Activated CD4-positive, alpha-beta memory T cell treated with anti-CD3 and anti-CD28 coated beads for 36 hours (primary cell): ENCODE measurements at places on chromosomes 3 and 15.

DNA sequence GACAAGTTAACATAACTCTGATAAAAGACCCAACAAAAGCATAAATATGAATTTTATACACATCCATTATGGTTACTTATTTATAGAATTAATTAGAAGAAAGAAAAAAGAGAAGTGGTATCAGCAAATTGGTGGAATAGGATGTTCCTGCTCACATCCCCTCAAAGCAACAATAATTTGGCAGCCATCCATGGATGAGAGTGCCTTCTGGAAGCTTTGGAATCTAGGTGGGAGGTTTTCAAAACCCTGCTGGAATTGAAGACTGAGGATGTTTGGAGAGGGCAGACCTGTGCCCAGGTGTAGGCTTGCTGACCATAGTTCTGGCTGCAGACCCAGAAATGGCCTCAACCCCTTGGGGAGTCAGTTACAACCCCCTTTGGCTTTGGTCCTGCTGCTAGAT, 91.2 kb downstream of the EDEM1 start:
- no peak for DNase-seq

- no peak for DNase-seq
These were observed 129.0 kb downstream of the MYLK start for GRCh38 chr3:123755085-123755484.

- no peak for DNase-seq
These were observed 221.9 kb downstream of the LRRN1 start for GRCh38 chr3:4021162-4021561.

- DNase-seq, result no peak
These were observed 28.9 kb upstream of the KLHL6 start for GRCh38 chr3:183584246-183584913.

DNA sequence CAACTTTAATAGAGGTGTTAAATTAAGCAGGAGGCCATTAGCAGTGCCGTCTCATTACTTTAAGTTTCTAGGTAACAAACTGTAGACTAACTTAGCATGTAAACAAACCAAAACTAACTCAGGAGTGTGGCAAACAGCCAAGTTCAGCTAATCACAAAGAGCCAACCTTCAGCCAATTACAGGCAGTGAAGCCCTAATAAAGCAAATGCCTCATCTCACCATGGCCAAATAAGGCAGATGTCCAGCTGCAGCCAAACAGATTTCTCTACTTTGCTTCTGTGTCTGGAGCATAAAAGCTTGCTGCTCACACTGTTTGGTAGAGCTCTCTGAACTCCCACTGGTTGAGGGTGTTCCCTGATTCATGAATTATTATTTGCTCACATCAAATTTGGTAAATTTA, 835.4 kb upstream of the GBE1 start:
- no peak for DNase-seq

- no peak for DNase-seq
These were observed 176.1 kb downstream of the MINAR1 start for GRCh38 chr15:79608066-79608864.

GRCh38 chr3:153160451-153161137, 1.4 kb upstream of the RAP2B start:
- peak; percentile 92 for DNase-seq

DNA sequence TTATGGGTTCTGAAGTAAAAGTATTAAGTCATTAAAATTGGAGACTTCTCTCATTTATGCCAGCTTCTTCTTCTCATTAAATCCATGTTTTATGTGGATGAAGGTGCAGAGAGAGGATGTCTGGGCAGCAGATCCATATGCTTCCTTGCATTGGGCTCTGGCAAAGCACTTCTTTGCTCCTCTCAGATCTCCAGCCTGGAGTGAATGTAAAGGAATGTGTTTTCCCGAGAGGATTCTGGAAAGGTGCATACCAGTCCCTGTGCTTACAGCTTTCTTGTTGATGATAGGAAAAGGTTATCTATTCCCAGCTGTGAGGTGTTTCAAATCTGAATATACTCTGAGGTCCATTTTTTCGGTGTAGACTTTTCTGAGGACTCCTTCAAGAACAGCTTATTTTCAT, 79.9 kb upstream of the PEX5L start:
- no peak for DNase-seq

DNA sequence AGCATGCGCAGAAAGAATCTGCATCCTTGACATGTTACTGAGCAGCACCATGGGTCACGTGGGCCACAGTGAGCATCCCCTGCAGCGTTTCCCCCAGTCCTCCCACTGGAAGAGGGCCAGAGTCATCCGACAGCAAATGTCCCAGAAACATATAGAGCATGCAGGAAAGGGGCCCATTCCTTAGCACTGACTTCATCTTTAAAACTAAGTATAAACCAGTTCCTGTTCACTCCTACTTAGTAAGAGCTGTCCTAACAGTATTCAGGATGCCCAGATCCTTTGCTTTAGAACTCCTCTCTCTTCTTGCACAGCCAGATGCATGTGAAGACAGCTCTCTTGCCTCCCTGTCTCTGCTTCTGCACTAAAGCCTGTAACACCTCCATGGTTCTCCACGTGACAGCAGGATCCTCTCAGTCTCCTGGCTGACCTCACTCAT, 79.3 kb upstream of the OXTR start:
- no peak for DNase-seq

- DNase-seq, result no peak
These were observed 24.0 kb downstream of the OSBPL10 start for GRCh38 chr3:31957106-31957505.

DNA sequence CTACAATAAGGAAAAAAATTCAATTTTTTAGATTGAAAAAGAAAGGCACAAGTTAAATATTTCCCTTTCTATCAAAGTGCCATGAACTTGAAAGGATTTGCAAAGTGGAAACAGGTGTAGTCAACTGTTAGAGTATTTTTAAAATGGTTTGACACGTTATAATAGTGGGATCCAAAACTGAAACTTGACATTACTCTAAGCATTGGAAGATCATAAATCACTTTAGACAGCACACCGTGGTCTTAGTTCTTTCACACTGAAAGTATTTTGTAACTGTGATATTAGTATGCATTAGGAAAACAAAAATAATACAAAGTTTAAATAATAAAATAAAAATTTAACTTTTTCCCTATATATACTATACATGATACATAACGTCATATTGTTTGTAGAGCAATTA, 933.1 kb downstream of the EPHA3 start:
- DNase-seq, result no peak

GRCh38 chr15:84681831-84682230, 23.8 kb upstream of the NMB start:
- DNase-seq, result peak; percentile 86

DNA sequence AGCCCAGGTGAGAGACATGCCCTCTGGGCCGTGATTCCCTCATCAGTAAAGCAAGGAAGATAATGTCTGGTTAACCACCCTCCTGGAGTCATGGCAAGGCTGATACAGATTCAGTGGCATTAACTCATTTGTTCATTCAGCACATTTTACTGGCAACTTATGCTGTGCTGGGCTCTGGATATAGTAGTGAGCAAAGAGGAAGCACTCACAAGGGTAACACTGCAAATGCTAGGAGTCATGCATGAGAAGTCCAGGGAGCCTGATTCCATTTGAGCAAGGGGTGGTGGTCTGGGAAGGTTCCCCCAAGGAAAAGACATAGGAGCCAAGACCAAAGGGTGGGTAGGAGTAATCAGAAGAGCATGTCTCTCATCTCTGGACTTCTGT, 50.2 kb downstream of the SMAD3 start:
- DNase-seq, result no peak

DNA sequence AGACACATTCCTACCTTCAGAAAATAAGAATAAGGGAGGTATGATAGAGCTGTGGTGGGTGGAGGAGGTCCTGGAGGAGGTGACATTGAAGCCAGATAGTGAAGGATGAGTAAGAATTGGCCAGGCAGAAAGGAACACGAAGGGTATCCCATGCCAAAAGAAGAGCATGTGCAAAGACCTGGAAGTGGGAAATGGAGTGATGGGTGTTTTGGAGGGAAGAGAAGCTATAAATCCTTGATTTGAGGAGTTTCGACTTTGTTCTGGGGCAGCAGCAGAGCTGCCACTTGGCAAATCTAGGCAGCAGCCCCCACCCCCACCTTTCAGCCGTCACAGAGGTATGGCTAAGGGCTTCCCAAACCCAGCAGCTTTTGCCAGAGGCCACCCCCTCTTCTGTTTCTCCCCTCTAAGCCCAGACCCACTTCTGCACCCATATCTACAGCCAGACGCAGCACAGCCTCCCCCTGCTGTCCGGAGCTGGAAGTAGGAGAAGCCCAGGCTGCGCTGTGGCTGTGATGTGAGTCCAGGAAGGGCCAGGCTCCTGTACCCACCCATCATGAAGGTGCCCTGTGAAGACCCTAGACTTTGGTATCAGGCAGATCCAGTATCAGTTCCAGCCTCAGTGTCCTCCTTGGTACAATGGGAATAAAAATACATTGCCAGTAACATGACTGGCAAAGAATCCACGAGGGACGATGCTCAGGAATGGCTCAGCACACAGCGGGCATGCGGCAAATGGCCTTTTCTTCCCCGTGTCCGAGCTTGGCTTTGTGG, 188.7 kb upstream of the LINGO1 start:
- DNase-seq, result peak; percentile 52

- DNase-seq, result no peak
These were observed 5.2 kb downstream of the NUSAP1 start for GRCh38 chr15:41337631-41338522.

- DNase-seq, result peak; percentile 59
These were observed 611 bp downstream of the PIAS1 start for GRCh38 chr15:68054628-68055223.

- DNase-seq, result no peak
These were observed 296.8 kb downstream of the ARRDC4 start for GRCh38 chr15:98257290-98257689.

GRCh38 chr3:101825904-101826445, 23.3 kb upstream of the NFKBIZ start:
- no peak for DNase-seq

DNA sequence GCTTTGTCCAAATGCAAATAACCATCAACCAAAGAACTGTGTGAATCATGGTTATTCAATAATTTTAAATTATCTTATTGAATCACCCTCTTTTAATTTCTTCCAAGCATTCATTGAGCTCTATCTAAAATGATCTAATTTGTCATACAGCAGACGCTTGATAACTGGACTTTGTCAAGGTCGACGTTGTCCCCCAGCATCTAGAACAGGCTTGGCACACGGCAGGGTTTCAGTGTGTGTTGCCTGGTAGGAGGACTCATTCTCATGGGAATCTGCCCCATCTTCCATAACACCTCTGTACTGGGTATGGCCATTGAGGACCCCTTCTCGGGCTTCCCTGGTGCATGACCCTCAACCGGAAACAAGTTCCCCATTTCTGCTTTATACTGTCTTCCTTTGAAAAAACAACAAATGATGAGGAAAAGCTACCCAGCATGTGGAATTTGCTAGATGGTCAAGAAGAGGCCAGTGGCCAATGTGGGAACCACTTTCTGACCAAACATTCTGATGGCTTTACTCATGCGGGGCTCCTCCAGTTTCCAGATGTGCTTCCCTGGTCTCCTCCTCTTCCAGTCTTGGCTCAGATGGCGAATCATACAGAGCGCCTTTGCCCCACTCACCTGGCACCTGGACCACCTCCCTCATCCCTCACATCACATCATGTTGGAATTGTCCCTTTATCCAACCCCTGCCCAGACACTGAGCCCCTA, 41.7 kb upstream of the SEC22A start:
- DNase-seq, result no peak

DNA sequence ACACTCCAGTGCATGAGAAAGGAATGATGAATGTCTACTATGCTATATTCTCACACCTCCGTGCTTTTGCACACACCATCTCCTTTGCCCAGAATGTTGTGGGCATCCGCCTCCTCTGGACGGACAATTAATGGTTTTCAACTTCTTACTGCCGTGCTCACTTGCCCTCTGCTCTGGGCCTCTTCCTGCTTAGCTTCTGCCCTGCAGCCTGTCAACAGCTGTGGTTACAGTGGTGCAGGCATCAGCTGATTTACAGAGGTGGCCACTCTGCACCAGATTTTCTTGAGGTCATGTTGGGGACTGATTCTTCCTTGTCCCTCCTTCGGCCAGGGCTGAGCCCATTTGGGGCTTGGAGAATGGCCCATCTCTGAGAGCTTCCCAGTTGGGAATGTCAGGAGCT, 56.5 kb upstream of the TMEM115 start:
- DNase-seq, result no peak

DNA sequence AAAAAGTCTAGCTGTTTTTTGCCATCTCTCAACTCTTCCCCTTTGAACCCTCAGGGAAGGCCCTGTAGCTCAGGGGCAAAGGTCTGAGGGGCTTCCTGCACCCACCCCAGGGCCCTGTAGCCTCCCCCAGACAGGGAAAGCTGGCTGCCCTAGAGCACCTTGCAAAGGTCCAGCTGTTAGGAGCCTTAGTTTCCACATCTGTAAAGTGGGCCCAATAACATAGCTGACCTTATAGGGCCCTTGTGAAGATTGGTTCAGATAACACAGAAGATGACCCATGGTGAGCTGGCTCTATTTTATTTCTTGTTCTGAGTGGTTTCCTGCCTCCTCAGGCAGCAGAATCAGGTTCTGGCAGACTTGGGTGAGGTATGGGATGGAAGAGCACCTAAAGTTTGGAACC, 55.2 kb upstream of the SMAD6 start:
- DNase-seq, result no peak

DNA sequence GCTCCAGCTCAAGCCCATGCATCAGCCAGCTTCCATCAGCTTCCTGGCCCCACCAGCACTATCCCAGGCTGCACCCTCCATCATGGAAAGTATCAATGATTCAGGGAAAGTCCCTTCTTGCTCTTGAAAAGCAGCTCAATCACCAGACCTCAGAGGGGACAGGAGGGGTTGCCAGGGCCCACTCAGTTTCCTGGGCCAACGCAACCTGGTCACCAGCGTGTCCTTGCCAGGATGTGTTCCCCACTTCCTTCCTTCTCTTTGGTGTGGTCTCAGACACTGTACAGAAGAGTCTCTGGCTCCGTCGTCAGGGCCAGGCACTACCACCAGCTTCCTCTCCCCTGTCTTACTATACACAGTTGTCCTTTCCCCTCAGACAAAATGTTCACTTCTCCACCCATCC, 3.0 kb downstream of the HDC start:
- peak; percentile 83 for DNase-seq

GRCh38 chr3:45684327-45684892, 4.8 kb upstream of the SACM1L start:
- DNase-seq, result no peak

DNA sequence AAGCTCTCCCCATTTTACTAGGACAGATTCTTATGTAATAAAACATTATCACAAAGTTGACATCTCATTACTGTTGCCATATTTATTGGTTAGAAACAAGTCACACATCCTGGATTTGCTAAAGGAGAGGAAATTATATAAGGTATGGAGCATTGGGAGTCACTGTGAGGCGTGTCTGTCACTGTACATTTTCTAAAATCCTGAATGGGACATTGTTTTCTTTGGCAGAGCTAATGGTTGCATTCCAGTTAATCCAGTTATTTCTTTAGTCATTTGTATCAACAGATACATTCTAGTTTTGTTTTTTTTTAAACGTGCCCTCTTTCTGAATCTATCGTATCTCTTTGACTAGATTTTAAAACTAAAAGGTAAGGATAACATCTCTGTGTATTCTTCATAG, 70.2 kb upstream of the MITF start:
- DNase-seq, result no peak
